ENCODE measurements at places on chromosomes 13 and 19.

DNA sequence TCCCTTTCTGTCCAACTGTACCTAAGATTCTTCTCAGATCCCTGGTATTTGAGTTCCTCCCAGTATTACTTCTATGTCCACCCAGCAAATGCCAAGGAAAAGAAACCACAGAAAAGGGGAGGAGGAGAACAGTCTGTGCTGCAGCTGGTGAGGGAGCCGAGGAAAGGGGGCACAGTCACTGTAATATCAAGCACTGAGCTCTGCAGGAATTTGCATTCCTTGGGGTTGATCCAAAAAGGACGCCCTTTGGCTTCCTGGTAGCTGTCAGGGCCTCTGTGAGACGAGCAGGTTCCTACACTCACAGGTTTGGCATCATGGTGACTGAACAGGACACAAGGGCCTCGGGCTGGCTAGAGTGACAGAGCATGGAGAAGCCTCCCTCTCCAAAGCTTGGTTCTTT lies 273.4 kb downstream of the NHLRC3 start:
- DNase-seq, result no peak

GRCh38 chr13:110228936-110229904 lies 77.7 kb downstream of the COL4A1 start:
- no peak for DNase-seq

GRCh38 chr19:18995804-18996241 lies 37.5 kb downstream of the SUGP2 start:
- DNase-seq, result no peak

DNA sequence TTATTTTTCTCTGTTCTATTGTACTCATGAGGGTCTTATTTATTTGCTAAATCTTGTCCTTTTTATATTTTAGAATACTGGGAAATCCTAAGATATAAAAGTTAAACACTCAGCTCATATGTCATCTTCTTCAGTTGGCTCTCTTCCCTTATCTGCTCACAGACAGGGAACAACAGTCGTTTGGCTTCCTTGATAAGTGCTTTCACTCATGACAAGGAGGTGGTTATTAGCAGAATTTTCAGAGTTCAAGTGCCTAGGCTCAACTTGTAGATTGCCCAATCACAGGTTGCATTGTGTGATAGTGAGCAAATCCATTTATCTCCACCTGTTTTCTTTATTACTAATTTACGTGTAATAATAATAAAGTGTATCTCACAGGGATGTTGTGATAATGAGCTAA lies 620.3 kb upstream of the PCDH20 start:
- DNase-seq, result no peak

- no peak for DNase-seq
Observed at GRCh38 chr13:101394605-101395004, 21.7 kb downstream of the NALCN start.

GRCh38 chr19:19388568-19389555 lies 16.6 kb upstream of the GATAD2A start:
- no peak for DNase-seq
